ENCODE measurements at places on chromosomes 11 and 22.

- no peak for DNase-seq
These were observed 87.0 kb upstream of the CLNS1A start for GRCh38 chr11:77724636-77725035.

DNA sequence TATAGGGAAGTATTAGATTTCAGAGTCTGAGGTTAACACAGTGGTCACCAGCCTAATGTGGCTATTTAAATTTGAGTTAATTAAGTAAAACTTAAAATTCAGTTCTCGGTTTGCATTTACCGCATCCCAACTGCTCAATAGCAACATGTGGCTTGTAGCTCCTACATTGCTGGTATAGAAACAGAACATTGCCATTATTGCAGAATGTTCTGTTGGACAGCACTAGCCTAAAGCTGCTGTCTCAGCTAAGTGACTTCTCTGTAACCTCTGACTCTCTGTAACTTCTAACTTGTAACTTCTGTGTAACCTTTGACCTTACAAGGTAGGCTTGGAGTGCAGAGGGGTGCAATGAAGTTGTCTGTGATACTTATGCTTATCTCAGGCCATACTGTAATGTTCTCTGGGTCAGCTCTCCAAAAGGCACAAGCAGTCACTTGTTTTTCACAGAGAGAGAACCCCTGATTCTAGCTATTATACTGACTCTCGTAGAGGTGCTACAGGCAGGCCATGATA is 78.7 kb downstream of the ZNRF3 start:
- no peak for DNase-seq

DNA sequence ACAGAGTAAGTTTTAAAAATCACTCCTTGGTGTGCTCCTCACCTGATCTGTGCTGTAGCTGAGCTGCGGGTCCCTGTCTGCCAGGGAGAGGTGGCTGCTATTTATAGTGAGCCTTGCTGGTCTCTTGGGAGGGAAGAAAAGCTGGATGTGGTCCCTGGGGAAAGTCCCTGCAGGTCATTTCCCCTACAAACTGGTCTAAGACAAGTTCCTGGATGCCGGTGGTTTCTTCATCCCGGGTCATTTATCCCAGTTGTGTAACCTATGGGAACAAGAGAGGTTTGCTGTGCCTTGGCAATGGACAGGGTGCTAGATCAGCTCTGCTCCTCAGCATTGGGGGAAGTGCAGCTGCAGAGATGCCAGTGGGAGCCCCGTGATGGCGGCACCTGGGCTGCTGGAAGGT is at the start of gene SAA2:
SAA2 (minus strand) TSS at position 108 of the 400 bp plus-strand sequence. CDS start 657 bp downstream, outside the sequence.
- DNase-seq = no peak

DNA sequence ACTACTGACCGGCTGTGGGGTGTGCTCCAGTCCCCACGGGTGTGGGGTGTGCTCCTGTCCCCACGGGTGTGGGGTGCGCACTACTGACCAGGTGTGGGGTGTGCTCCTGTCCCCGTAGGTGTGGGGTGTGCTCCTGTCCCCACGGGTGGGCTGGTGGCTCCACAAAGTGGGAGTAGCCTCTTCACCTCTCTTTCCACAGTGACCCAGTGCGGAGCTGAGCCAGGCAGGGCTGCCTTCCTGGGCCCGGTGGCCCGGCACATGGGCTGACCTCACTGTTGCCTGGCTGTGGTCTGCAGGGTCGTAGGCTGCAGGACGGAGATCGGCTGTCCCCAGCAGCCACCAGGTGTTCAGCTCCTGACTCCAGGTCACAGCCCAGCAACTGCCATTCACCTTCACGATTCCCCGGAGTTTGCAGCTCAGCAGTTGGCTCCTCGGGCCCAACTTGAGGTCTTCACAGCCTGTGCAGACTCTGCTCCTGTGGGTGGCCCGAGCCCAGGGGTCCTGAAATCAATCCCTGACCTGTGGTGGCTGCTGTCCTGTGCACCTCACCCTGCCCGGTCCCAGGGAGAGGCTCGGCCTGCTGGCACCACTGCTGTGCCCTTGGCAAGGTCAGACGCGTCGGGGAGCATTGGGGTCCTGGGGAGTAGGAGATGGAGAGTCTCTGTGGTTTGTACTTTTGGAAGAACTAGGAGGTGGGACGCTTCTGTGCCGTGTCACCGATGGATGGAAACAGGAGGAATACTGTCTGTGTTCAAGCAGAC is 414.3 kb downstream of the TBC1D22A start:
- no peak for DNase-seq

DNA sequence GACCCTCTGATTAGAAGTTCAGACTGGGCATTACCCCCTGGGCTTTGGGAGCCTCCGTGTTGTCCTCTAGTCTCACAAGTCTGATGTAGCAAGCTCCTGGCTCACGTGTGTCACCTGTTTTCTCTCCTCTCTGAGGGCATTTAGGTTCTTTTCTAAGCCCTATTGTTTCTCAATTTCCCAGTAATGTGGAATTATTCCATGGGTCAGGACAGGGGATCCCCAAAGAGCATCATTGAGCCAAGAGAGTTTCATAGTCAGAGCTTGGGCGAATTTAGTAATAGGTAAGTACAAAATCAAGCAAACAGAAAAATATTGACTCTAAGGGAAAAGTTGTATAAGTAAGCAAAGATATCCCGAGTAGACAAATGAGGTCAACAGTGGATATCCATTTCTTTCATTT is 57.3 kb downstream of the PPP6R2 start:
- DNase-seq = no peak

- DNase-seq = no peak
These were observed 34.1 kb upstream of the OR8B8 start for GRCh38 chr11:124479561-124479960.

Data from stimulated activated CD8-positive, alpha-beta memory T cell treated with anti-CD3 and anti-CD28 coated beads, Interleukin-2, amount 100 ng/mL, for 48 hours (primary cell).